ENCODE measurements at places on chromosomes 7 and 10.

GRCh38 chr10:47277352-47278151 is 22.4 kb upstream of the GDF10 start:
- DNase-seq, result peak; percentile 46

- DNase-seq, result no peak
These were observed 422.4 kb downstream of the INHBA start for GRCh38 chr7:41280491-41280890.

- DNase-seq, result no peak
These were observed 125.8 kb upstream of the UNC5B start for GRCh38 chr10:71086439-71087080.

GRCh38 chr10:113356794-113357680 is 195.8 kb upstream of the HABP2 start:
- DNase-seq, result no peak

DNA sequence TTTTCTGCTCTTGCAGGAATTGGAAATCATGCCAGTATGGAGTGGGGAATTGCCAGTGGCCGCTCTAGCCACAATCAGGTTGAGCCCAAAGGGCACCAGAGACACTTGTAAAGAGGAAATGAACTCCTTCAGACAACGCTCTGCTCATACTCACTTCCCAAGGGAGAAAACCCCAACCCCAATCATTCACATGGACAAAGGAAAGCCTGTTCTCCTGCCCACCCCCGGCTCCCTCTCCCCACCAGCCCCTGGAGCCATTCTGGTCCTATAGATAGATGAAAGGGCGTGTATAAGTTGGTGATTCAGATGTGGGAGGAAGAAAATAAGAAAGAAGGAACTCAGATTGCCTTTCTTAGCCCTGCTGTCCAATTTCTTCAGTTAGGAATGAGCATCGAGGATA is 57.4 kb downstream of the GFRA1 start:
- DNase-seq, result no peak

GRCh38 chr10:70540789-70541360 is 61.7 kb downstream of the PRF1 start:
- DNase-seq, result no peak
